ENCODE measurements at places on chromosomes 5 and 9.

DNA sequence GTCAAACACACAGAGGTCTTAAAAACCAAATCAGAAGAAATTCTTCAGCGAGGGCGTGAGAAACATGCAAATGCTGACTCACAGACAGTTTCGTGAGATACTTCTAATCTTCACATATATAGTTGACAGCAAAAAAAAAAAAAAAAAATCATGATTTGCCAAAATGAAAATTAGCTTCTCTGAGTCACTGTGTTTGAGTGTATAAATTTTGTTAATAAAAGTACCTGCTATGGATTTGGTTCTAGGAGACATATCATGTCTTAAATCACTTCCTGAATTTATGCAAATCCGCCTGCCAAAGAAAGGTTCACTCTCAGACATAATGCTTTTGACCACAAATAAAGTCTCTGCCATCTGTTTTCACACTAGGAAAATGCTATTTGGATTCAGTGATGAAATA, 114.3 kb downstream of the SLC1A3 start:
- DNase-seq = no peak

DNA sequence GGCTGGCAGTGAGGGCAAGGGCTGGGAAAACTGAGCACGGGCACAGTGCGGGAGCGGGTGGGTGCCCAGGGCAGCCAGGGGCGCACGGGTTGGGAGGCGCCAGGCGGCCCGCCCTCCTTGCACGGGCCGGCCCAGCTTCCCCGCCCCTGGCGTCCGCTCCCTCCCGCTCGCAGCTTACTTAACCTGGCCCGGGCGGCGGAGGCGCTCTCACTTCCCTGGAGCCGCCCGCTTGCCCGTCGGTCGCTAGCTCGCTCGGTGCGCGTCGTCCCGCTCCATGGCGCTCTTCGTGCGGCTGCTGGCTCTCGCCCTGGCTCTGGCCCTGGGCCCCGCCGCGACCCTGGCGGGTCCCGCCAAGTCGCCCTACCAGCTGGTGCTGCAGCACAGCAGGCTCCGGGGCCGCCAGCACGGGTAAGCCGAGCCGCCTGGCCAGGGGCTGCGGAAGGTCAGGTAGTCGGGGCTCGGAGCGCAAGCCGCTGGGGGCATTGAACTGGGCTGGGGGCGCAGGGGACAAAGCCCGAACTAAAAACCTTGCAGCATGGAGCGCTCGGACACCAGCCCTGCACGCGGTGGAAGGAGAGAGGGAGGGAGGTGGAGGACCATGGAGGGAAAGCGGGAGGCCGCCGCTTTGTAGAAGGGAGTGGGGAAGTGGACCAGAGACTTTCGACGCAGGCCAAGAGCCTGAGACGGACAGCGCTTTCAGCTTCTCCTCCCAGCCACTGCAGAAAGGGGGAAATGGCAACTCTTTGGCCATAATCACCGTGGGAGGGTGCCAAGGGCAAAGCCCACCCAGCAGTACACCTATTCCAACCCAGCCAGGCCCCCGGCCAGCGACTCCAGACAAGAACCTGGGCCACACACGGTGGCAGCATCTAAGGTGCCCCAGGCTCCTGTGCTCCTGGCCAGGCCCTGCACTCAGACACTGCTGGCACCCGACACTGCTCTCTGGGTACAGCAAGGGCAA, at the start of gene TGFBI:
TGFBI (plus strand) TSS at position 207 of the 961 bp plus-strand sequence; CDS start at position 275, 68 bp downstream.
- no peak for DNase-seq

- DNase-seq = no peak
These were observed 126.1 kb downstream of the DRD1 start for GRCh38 chr5:175317872-175318271.

GRCh38 chr5:125587631-125588030, 835.6 kb upstream of the GRAMD2B start:
- no peak for DNase-seq

- no peak for DNase-seq
These were observed 174.3 kb upstream of the PIK3R1 start for GRCh38 chr5:68041293-68041692.

DNA sequence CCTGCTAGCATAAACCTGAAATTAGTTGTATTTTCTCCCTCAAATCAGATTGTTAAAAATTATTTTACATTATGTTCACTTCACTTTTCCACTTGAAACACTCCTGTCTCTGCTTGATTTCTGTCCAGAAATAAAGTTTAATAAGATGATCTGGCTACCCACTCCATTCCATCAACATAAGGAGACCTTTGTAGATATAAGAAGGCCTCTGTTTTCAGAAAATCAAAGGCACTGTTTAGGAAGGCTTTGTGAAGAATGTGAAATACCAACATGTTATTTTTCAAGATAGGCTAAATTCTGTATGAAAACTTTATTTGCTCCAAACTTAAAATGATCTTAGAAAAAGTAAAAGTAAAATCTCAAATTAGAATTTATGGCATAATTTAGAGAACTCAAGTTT, 15.1 kb downstream of the RHOBTB3 start:
- DNase-seq = no peak

DNA sequence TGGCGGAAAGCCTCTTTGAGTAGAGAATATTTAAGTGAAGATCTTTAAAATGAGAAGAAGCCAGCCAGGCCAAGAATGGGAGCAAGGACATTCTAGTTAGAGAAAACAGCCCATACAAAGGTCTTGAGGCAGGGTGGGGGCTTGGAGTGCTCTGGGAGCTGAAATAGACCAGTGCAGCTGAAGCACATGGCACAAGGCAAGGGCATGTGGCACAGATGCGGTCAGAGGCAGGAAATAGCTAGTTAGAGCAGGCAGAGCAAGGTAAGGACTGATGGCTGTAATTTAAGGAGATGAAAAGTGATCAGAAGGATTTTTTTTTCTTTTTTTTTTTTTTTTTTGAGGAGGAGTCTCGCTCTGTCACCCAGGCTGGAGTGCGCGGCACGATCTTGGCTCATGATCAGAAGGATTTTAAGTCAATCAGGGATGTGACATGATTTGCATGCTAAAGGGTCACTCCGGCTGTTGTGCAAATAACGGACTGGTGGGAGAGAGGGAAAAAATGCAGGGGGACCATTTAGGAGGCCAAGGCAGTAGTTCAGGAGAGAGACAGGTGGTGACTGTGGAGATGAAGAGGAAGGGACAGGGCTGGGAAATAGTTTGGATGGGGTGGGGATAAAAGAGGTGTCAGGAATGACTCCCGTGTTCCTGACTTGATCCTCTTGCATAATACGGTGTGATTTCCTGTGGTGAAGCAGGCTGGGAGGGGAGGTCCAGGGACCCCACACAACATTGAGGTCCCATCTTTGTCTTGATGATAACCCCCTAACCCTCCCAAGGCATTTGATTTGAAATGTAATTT, 207.6 kb downstream of the HSPA4 start:
- no peak for DNase-seq

DNA sequence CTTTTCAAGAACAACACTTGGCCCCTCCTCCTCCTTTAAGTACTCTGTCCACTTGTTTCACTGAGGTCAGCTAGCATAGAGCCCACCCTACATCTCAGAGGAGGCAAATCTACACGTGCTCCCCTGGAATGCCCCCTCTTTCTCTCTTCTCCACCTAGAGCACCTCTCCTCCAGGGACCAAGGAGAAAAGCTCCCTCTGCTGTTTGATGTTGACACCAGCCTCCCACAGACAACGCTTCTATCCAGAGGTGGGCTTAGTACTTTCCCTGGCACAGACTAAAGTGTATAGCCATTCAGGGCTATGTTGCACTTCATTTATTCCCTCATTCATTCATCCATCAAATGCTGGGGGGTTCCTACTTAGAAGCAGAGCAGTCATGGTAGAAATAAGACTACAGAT, 68.2 kb upstream of the TAF1L start:
- DNase-seq = no peak

GRCh38 chr5:51371052-51371451, 12.2 kb upstream of the ISL1 start:
- no peak for DNase-seq

DNA sequence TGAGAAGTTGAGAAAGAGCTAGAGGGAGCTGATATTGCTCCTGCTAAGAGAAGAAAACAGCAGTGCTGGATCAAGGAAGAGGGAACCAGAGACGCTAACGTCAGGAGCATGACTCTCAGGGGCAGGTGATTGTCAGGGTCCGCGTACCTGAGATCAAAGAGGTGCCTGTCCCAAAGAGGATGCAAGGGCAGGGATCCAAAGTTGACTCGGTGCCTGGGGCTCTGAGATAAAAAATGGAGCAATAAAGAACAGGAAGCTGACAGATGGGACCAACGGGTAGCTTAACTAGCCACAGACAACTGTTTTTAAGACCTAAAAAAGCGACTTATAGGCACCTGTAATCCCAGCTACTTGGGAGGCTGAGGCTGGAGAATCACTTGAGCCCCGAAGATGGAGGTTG, 517.8 kb downstream of the IRX1 start:
- no peak for DNase-seq

DNA sequence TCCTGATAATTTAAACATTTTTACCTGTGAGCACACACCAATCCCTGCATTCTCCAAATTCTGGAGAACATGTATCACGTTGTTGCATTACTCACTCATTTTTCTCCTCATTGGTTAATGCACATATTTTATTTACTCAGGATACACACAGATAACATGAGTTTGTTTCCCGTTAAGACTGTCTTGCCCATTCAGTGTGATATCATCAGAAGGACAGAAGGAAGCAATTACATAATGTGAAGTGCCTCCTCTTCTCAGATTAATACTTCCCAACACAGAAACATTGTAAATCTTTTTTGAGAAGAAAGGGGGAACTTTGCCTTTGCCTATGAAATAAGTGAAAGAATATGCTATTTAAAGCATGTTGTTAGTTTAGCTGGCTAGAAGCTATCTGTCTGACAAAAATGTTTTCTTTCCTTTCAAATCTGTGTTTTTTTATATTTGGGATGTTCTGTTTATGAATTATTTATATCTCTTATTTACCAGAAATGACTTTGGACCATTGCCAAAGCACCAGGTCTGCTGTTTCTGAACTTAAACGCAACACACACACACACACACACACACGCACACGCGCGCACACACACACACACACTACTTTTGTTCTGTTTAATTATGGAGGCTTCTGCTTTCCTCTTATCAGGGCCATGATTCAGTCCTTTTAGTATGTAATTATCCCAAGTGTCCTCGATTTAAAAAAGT, 186.5 kb downstream of the CHSY3 start:
- DNase-seq = no peak

GRCh38 chr5:143472576-143472975, 69.1 kb upstream of the NR3C1 start:
- no peak for DNase-seq

DNA sequence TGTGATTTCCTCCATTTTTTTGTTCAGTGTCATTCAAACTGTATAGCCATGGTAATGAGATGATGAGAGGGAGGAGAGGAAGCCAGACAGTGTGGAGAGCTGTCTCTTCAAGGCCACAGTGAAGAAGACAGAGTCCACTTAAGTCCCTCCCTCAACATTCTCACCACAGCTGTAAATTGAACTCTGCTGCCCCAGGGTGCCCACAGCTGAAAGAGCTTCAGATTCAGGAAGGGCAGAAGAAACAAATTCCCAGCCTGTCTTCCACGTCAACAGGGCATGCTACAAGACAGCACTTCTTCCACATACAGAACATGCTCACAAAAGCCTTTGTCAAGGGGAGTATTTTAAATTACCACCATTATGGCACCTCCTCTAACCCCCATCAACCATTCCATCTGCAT, 100.4 kb downstream of the KLHL3 start:
- DNase-seq = no peak

DNA sequence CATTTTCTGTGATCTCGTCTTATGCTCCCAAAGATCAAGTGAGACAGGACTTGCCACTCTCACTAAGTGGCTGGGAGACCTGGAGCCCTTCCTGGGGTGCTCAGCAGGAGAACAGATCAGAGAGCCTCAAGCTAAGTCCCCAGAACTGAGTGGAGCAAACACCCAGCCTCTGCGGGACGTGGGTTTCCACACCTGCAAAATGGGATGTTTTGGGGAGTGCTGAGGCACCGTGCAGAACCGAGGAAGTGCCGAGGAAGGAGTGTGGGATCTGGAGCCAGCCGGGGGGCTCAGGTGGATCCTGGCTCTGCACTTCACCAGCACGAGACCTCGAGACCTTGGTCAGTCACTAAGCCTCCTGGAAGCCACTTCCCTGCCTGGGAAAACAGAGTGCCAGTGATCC, 166.0 kb downstream of the DAB2IP start:
- no peak for DNase-seq

DNA sequence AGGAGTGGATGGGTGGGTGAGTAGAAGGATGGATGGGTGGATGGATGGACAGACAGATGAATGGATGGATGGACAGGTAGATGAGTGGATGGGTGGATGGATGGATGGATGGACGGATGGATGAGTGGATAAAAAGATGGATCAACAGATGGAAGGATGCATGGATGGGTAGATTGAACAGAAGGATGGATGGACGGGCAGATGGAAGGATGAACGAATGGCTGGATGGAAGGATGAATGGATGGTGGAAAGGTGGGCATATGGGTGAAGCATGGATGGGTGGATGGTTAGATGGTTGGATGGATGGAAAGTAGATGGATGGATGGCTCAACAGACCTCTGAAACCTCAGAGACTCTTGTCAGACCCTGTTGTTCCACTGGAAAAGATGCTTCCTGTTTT, 10.1 kb downstream of the FLT4 start:
- DNase-seq = no peak

DNA sequence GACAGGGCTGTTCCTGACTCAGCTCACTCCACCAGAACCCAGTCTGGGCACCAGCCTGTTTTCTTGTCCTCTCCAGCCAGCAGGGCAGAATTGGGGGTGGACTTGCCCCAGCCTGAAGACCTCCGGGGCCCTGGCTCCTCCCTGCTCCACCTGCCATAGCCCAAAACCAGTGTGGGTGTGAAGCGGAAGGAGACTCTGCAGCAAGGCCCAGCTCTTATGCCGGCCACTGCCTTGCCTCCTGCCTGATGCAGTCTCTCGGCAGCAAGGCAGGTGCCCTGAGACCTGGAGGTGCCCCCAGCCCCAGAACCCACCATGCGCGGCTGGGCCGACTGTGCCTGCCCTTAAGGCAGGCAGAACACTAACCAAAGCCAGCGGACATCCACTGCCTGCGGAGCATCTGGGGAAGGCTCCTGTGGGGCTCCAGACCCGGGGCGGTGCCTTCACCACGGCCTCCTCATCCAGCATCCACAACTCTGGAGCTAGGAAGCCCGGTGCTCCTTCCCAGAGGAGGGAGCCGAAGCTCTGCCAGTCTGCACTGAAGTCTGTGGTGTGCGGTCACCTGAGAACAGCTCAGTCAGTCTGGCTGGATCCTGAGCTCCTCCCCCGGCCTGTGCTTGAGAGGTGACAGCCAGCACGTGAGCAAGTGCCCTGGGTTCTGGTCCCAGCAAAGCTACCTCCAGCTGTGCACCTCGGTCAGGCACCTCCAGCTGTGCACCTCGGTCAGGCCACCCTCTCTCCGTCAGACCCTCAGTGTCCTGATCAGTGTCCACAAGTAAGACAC, 116.7 kb downstream of the ADAMTS2 start:
- no peak for DNase-seq

GRCh38 chr5:32098291-32098690, 75.8 kb downstream of the GOLPH3 start:
- no peak for DNase-seq

GRCh38 chr5:73039082-73039481, 81.3 kb upstream of the TMEM171 start:
- DNase-seq = no peak

GRCh38 chr5:131266370-131267060, 2.7 kb downstream of the CDC42SE2 start:
- DNase-seq = no peak

- DNase-seq = no peak
These were observed 349.9 kb downstream of the PIK3R1 start for GRCh38 chr5:68565427-68565826.

GRCh38 chr5:71586052-71586940, 844 bp upstream of the MCCC2 start:
- DNase-seq = no peak

Data from spinal cord (tissue), 10 donors.